ENCODE measurements at places on chromosomes 3 and 15.
A peak's percentile ranks its signal among the peaks of the same experiment; 100 is the strongest.

DNA sequence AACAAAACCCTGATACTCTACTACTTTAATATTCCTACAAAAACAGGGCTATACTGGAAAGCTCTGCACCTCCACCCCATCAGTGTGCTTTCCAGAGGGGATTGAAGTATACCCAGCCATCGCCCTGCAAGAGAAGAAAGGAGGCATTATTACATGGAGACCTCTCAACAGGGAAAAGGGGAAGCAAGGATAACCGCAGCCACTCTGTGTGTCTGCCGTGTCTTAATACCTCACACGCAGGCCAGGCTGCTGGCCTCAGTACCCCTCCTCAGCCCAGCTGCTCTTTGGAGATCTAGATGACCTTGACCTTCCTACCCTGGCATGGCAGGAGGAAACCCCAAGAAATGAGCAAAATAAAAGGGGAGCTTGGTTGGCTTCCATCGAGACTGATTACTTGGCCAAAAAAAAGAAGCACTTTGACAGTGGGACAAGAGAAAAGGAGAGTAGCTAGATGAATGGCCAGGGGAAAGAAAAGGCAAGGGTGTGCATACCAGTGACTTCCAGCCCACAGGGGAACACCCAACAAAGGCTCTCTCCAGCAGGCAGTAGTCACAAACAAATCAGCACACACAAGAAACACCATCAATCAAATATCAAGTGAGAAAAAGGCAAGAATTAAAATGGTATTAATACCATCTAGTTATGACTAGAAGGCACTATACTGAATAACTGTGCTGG, 129.4 kb downstream of the STT3B start:
- no peak for DNase-seq

DNA sequence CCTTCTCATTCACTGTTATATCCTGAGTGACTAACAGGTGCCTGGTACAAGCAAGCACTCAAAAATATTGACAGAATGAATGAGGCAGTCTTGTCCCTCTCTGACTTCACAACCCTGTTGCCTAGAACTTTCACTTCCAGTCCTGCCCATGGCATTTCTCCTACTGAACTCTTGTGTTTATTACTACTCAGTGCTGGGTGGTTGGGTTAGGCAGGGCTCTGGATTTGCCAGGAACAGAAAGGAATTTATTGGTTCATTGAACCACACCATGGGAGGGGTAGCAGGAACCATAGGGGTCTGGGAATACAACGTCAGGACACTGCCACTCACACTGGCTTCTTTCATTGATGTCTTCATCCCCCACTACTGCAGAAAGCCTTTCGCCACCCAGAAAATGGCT, 41.9 kb upstream of the SEMA4B start:
- DNase-seq, result no peak

DNA sequence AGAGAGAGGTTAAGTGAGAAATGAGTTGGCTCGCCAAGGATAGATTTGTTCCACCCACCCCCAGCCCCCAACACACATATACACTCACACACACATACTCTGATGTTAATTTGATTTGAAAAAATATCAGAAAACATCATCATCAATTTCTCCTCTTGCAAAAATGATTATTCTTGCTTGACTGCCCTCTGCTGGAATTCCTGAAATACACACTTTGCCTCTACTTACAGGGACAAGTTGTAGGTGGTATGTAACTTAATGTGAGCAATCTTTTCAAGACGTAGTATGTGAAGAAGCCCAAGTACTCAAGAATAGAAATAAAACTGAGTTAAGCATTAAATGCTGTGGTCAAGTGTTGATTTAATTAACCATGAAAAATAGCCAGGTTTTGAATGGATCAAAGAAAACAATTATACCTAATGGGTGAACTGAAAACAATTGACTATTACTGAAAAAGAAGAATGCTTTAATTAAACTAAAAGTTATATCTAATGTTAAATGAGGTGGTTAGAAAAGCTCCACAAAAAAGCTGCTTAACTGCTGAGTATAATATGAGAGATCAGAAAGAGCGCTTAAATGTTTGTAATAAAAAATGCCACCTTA, 46.6 kb upstream of the MDFIC2 start:
- no peak for DNase-seq

DNA sequence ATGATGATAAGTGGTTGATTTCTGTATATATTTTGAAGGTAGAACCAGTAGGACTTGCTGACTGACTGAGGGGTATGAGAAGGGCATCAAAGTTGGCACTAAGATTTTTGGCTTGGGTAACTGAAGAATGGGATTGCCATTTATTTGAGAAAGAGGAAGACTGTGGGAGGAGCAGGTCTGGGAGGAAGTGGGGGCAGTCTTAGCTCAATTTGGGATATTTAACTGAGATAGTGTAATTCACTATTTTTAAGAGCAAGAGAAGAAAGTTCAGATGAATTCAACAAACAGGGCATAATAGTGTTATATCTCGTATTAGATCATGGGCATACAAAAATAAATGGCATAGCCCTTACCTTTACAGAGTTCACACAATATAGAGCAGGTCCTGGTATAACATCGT, 1.7 kb downstream of the BUB1B start:
- no peak for DNase-seq

GRCh38 chr3:178492491-178492890, 43.7 kb upstream of the KCNMB2 start:
- no peak for DNase-seq

DNA sequence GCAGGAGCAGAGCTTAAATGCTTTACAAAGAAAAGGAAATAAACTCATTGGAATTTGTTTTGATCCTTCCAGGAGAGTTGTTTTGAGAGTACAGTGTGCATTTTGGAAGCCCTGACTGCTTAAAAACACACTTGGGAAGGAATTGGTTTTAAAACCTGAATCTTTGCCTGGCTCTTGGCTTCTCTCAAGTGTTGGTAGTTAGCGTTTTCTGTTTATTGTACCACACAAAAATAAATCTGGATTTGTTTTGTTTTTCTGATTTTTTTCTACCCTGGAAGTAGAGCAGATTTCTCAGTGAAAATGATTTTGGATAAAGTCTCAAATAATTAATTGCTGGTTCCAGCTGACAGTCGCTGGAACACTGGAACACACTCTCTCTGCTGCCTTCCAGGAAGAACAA, 90.6 kb downstream of the CHST2 start:
- no peak for DNase-seq

DNA sequence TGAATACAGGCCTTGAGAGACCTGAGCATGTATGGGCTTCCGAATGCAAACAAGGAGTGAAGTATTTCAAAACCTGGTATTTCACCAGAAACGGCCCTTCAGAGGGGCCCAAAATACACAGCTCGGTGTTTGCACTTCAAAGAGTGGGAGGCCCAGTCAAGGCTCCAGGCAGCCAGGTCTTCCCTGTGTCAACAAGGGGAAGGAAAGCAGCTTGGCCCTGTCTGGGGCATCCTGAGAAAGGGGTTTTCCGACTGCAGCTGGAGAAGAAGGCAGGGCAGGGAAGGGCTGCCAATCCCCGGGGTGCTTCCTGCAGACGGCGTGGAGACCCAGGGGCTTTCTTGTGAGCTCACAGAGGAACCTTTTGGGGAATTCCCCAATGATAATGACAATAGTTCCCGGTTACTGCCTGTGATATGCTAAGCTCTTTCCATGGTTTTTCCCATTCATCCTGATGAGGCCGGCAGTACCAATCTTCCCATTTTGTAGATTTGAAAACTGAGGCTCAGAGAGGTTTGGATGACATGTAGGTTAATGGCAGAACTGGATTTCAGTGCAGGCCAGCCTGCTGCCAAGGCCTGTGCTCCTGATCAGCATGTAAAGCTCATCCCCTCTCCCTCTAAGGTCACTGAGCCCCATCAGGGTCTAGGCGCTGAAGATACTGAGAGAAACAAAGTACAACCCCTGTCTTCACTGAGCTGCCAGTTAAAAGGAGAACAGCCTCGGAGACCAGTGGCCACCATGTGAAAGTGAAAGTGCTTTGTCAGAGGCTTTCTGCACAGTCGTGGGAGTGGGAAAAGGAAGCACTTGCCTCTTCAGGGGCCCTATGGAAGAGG, 43.0 kb upstream of the TLE3 start:
- DNase-seq, result no peak

DNA sequence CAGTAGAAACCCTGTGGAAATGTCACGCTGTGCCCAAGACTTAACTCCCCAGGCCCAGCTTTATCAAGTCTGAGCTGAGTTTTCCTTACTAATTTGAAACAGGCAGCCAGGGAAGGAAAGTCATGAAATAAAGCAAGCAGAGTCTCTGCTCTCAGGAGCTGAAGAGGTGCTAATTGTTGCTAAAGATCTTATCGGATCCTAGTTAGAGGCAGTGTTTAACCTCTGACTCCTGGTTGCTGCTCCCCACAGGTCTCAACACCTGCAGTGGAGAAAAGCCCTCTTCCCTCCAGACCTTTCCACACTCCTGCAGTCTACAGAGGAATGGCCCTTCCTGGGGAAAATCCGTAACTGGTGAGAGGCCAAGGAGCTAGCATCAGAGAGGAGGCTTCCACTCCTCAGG, 628.2 kb downstream of the NTRK3 start:
- DNase-seq, result no peak

- no peak for DNase-seq
Measured at GRCh38 chr15:77975332-77976094, 102.0 kb downstream of the TBC1D2B start.

- no peak for DNase-seq
Measured at GRCh38 chr15:76968306-76968705, 26.6 kb upstream of the PSTPIP1 start.

GRCh38 chr15:101542306-101543025, 53.0 kb upstream of the PCSK6 start:
- peak; percentile 10 for DNase-seq

DNA sequence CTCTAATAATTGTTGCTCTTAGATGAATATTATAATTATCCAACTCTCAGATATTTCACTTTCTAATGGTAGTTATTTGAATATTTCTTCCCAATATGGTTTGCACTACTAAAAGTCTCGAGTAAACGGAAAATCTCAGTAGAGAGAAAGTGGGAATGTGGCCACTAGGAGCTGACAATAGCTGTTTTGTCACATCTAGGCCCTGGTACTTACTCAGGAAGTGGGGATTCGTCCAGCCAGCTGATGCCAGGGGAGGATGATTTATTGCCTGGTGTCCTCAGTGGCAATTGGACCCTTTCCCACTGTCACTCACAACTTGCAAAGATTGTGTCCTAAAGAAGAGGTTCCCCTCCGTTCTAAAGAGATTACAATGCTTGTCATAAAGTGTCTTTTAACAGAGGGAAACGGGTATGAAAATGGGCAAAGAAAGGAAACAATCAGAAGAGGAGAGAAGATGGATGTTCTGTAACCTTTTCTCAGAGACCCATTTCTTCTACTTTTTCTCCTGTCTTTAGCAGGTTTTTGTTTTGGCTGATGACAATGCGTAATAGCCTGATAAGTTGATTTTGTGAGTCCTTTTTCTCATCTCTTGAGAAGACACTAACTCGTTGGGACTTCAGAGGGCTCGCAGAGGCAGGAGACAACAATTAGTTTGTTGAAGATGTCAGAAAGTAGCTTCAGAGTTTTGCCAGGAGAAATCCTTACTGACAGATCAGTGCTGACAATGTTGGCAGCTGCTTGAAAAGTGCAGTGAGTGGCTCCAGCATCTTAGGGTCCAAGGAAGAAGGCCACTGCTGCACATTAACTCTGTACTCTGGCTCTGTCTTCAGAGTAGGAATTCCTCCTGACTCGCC, 320.6 kb downstream of the MECOM start:
- no peak for DNase-seq

DNA sequence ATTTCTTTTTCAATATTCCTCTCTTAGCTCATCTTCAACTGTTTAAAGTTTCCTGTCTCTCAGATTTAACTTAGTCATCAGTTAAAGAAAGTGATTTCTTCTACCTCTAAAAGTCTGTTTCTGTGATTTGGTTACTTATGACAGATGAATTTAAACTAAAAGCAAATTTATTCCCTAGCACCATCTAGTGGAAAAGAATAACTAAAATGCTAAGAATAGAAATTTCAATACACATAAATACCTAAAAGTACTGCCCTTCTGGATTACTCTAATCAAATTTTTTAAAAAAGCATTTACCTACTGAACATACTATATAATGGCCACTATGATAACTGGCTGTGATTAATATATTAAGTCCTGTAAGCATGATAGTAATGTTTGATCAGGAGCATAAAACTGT, 14.0 kb upstream of the ZCWPW2 start:
- DNase-seq, result no peak

DNA sequence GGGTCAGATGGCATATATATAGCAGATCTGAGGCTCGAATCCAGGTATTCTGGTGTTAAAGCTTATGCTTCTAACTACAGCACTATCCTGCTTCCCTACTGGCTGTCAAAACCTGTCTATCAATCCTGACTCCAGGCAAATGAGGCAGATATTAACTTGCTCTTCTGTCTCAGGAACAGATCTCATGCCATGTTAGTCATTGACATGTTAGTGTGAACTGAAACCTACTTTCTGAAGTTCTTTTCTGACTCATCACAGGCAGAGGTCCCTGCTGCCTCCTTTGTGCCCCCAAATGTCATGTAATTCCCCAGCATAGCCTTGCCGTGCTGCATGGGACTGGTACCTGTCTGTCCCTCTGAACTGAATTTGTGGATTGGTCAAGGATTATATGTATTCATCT, 125.0 kb upstream of the SMAD3 start:
- no peak for DNase-seq

GRCh38 chr3:128942161-128942952, 51.5 kb downstream of the CFAP92 start:
- DNase-seq, result no peak

DNA sequence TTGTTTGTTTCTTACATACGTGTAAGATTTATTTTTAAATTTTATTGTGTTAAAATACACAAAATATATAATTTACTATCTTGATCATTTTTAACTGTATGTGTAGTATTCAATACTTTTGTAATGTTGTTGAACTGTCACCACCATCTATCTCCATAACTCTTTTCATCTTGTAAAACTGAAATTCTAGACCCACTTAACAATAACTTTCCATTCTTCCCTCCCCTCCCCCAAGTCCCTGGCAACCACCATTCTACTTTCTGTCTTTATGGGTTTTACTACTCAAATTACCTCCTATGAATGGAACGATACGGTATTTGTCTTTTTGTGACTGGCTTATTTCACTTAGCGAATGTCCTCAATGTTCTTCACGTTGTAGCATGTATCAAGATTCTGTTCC, 262.1 kb upstream of the CHRM5 start:
- DNase-seq, result no peak

DNA sequence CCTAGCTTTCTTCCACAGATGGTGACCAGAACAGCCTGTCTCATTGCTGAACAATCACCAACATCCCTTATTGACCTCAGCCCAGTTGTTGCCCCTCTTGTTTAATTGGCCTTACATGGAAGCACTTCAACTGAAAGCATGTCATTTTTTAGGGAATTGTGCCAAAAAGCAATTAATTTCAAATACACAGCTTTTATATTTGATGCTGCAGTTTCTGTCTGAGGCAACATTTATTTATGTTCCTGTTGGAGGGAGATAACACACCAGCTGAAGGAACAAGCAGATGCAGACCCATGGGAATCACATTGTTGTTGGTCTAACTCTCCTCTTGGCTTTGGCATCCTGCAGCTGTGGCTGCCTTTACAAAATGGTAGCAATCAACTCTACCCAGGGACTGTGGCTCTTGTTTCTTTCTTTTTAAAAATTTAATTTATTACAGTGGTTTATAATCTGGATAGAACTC, 498.1 kb upstream of the RGMA start:
- no peak for DNase-seq
